ENCODE measurements at places on chromosomes 5 and 9.

- no peak for DNase-seq
These were observed 7.1 kb downstream of the RXRA start for GRCh38 chr9:134333234-134333873.

GRCh38 chr9:99820685-99821395, 845 bp upstream of the NR4A3 start:
- DNase-seq, result no peak

GRCh38 chr9:4987961-4988421, 2.9 kb downstream of the JAK2 start:
- DNase-seq, result no peak

GRCh38 chr9:18890372-18890771, 142.6 kb downstream of the SAXO1 start:
- no peak for DNase-seq

All from SIG-M5 (cell line).